Tibial artery (tissue), 4 donors: ENCODE measurements at places on chromosomes 3 and 15.
A peak's percentile ranks its signal among the peaks of the same experiment; 100 is the strongest.

DNA sequence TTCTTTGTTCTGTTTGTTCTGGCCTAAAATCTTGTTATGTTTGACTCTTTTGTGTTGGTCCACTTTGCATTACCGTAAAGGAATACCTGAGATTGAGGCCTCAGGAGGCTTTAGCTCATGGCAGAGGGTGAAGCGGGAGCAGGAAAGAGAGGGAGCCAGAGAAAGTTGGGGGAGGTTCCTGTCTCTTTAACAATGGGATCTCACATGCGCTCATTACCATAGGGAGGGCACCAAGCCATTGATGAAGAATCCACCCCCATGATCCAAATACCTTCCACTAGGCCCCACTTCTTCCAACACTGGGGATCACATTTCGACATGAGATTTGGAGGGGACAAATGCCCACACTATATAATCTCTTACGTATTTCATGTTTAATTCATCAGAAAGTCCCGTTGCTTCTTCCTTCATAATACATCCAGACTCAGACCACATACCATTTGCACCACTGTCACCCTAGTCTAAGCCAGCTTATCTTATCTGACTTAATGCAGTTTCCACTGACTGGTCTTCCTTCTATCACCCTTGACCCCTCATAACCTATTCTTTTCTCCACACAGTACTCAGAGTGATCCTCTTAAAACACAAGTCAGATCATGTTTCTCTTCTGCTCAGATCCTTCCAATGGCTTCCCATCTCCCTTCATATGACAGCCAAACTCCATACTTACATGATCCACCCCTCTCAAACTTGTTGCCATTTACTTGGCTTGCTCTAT is 13.5 kb downstream of the KBTBD8 start:
- DNase-seq = no peak

GRCh38 chr3:68163062-68163461 is 508.6 kb upstream of the SUCLG2 start:
- DNase-seq = no peak

DNA sequence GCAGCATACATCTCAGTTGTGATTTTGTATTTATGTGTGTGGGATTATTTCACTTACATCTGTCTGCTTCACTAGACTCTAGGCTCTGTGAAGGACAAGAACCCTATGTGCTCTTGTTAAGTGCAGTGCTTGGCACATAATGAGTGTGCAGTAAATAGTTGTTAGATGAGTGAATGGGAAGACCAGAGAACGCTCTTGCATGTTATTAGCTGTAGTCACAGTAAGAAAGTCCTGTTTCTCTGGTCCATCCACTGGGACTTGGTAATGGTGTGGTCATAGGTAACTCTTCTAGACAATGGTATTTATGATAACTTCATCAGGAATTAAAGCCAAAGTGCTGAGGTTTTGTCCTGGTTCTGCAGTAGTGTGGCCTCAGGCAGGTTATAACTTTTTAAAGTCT is 1.4 kb upstream of the AQP9 start:
- DNase-seq = no peak

DNA sequence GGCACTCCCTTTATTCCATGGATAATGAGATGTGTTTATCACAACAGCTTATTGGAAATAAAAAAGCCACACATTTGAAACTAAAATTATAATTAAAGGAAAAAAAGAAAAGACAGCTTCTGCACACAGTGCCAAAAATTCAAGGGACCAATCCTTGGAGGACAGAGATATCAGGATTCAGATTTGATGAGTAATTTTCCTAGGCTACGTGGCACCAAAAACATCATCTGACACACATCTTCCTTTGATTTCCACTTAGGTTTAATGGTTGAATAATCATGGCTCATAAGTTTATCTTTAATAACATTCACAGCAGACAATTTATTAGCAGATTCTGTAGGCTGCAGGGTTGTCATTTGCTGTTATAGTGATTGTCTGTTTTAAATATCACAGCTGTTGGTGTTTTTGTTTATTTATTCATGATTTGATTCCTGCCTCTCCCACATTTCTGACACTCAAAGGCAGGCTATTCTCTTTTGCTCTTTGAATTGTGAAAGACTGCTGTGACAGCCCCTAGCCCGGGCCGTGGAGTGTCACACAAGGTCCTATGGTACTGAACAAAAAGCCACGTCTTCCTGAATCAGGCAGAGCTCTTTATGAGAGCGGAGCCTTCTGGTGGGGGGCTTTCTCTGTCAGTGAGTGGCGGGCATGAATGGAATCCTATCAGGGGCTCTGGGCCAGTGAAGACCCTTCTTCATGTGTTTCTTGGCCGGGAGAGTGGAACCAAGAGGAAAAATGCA is 708.5 kb downstream of the SQOR start:
- no peak for DNase-seq

- no peak for DNase-seq
Measured at GRCh38 chr15:26374806-26375205, 398.1 kb downstream of the GABRB3 start.

GRCh38 chr15:58793862-58794261 is 22.8 kb downstream of the MINDY2 start:
- no peak for DNase-seq

- peak; percentile 92 for DNase-seq
Measured at GRCh38 chr3:58052373-58053273, 44.4 kb downstream of the FLNB start.

- DNase-seq = no peak
Measured at GRCh38 chr3:24773798-24774197, 279.1 kb upstream of the THRB start.

GRCh38 chr15:64521726-64522164 is 61.4 kb downstream of the ZNF609 start:
- no peak for DNase-seq

GRCh38 chr3:195151866-195152541 is 119.0 kb downstream of the XXYLT1 start:
- no peak for DNase-seq

GRCh38 chr3:104810896-104811295 is 555.8 kb upstream of the ALCAM start:
- no peak for DNase-seq

GRCh38 chr3:158097593-158098308 is 8.5 kb downstream of the SHOX2 start:
- DNase-seq = no peak

DNA sequence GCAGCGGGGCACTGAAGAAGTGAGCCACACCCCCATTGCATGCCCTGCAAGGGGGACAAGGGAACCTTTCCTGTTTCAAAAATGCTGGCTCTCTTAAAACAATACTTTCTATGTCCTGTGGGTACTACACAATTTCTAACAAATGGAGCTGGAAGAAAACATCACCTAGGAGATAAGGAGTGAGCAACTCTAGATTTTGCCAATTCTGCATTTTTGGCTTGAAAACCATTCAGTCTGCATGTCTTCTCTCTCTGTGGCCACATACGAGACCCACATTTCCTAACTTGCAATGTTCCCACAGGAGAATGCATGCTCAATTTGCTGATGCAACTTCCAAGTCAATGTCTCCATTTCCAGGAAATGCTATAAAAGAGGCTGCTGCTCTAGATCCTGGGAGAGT is 662.0 kb downstream of the SQOR start:
- no peak for DNase-seq

GRCh38 chr15:101272584-101272983 is 4.7 kb downstream of the SELENOS start:
- DNase-seq = no peak

DNA sequence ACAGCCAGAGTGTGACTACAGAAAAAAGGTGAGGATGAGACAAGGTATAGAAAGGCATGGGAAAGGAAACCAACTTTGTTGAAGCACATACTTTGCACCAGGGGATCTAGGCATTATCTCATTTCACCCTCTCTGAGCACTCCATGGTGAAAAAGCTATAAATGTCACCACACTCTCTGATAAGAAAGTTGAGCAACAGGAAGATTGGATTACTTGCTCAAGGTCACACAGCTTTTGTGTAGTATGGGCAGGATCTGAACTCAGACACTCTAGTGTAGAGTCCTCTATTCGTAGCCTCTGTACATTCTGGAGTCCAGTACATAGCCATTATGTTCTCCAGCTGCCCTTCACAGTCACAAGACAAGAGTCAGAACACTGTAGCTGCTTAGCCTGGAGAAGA is 163.4 kb upstream of the SEMA6D start:
- no peak for DNase-seq

GRCh38 chr15:95857124-95857757 is 473.3 kb upstream of the NR2F2 start:
- no peak for DNase-seq

- DNase-seq = peak; percentile 23
Measured at GRCh38 chr3:38644662-38645053, 4.8 kb downstream of the SCN5A start.

DNA sequence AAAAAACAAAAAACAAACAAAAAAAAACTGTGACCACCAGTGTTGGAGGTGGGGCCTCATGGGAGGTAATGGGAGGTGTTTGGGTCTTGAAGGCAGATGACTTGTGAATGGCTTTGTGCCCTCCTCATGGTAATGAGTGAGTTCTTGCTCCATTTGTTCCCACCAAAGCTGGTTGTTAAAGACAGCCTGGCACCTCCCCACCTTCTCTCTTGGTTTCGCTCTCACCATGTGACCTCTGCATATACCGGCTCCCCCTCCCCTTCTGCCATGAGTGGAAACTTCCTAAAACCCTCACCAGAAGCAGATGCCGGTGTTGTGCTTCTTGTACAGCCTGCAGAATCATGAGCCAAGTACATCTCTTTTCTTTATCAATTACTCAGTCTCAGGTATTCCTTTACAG is 61.5 kb upstream of the ATP11B start:
- DNase-seq = no peak

GRCh38 chr3:169613053-169613803 is 50.3 kb downstream of the MECOM start:
- DNase-seq = no peak

DNA sequence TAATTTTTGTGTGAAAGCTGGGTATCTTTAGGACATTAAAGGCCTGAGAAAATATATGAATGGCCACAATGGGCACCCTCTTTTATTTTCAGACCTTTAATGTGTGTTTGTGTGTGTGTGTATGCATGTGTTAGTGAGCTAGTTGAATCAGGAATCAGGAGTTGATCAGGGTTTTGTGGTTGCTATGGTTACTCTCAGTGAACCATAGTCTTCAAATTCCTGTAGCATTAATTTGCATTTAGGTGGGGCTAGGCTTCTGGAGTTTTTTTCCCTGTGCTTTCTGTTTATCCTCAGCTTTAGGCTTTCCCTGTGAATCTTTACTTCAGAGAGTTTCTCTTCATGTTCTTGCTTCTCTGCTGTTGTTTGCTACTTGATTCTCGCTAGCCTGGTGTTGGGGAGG is 122.0 kb upstream of the ONECUT1 start:
- no peak for DNase-seq

DNA sequence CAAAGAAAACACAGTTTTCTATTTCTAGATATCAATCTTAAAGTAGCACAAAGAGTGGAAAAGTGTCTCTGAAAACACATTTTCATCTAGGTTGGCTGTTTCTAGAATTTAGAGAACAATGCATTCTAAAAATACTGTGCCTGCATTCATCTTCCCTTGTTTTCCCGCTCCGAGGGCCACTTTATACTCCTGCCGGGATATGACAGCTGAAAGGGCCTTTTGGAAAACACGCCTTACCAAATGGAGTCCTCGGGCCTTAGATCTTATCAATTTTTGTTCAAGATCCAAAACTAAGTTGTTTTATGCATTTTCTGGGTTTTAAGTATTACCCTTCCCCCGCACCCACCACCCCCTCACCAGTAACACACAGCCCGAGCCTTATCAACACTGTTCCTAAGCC is 47.9 kb upstream of the ARHGEF3 start:
- no peak for DNase-seq

GRCh38 chr3:44120721-44121582 is 120.7 kb upstream of the TOPAZ1 start:
- DNase-seq = no peak

GRCh38 chr15:85854345-85855097 is 59.8 kb upstream of the KLHL25 start:
- DNase-seq = no peak

GRCh38 chr3:120568598-120568997 is 27.5 kb upstream of the NDUFB4 start:
- no peak for DNase-seq

DNA sequence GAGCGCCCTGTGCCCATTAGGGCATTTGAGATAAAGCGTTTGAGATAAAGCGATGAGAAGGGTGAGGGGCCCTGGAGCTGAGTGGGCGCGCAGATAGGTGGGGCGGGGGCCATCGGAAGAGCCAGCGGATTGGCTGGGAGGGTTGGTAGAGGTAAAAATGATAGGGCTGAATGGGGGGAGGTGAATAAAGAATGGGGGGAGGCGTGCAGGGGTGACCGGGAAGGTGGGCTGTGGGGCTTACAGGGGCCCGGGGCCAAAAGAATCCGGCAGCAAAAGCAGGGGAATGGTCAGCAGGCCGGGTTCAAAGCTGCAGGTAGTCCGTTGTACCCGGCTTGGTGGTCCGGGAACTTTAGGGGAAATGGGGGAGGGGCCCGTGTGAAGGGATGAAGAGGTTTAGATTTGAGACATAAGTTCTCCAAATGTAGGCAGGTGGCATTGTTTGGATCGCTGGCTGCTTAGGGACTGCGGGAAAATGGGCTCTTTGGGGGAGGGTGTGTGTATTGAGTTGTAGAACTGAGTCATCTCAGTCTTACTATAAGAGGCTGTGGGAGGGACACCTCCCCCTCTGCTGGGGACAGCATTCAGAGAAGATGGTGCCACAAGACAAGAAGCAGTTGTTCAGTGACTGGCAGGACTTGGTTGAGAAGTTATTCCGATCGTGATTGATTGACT is 610 bp downstream of the ARID3B start:
- DNase-seq = peak; percentile 36

GRCh38 chr3:8621872-8622271 is 22.7 kb downstream of the SSUH2 start:
- DNase-seq = peak; percentile 61

- DNase-seq = no peak
Measured at GRCh38 chr3:47646362-47646761, 67.7 kb upstream of the CSPG5 start.

DNA sequence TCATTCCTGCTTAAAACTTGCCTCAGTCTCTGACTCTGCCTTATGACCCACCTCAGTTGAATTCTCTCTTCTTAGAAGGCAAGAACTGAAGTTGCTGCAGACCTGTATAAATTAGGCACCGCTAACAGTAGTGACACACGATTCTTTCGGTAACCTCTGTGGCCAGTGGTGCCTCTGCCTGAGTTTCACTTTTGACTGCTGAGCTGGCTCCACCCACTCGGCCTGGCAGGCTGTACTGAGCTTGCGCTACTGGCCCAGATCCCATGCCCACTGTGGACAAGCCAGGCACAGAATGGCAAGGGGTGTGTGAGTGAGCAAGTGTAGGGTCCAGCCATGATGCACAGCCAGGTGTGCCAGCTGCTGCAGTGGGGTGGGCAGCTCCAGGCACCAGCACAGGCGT is 19.1 kb upstream of the EIF1B start:
- DNase-seq = no peak

DNA sequence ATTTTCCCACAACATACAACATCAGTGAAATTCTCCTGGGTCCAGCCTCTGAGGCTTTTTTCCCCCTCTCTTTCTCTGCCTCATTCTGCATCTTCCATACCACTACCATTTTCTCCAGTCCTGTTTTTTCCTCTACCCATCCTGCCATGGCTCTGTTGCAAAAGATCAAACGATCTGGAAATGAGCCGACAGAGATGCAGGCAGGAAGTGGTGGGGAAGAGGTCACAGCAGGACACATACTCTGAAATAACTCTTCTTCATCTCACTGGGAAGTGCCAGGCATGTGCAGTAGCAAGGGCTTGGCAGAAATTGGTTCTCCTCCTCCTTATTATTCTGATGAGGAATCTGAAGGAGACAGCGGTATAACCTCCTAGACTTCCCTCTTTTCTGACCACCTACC is 114.3 kb downstream of the CORO2B start:
- DNase-seq = no peak
